ENCODE measurements at places on chromosomes 2 and 18. TPM values are rescaled to one million over a fixed set of nuclear protein-coding genes. Genes with fewer than 3 reads are reported as not detected.
A peak's percentile ranks its signal among the peaks of the same experiment; 100 is the strongest.

DNA sequence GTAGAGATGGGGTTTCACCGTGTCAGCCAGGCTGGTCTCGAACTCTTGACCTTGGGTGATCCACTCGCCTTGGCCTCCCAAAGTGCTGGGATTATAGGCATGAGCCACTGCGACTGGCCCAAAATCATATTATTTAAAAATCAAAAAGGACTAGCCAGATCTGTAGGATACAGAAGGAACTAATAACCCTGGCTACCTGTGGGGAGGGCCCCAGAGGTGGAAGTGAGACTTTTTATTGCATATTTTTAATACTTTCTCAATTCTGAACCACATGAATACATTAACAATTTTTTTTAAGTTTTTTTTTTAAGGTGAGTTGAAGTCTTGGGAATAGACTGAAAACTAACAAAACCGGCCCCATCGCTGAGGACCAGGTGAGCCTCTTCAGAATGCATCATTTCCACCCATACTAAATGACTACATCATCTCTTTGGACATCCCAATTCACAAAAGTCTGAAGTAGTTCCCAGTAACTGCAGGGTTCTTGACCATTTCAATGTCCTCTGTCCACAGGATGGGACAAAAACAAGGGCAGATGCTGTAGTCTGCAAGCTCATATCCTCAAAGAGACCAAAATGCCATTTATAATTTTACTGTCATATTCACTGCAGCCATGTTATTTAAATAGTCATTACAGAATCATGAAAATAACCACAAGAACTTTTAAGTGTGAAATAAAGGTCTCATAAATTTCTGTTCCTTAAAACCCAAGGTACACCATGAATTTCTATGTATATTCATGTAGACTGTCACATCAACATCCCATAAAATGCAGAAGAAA, 21.4 kb downstream of the RPL31 start:
- H3K27ac ChIP-seq: no peak overlapping the region
- DNase-seq: no peak
- no peaks in the 10 kb centered on the region for H3K27me3 ChIP-seq
- H3K36me3 ChIP-seq: peaks cover 27% of the 10 kb centered on the region
- H3K4me1 ChIP-seq: no peaks in the 10 kb centered on the region
- no peak overlapping the region for H3K4me3 ChIP-seq

- no peaks in the 10 kb centered on the region for H3K4me1 ChIP-seq
- H3K27ac ChIP-seq: peak overlapping the region; percentile 4
- no peaks in the 10 kb centered on the region for H3K27me3 ChIP-seq
- H3K36me3 ChIP-seq: no peaks in the 10 kb centered on the region
These were observed 205.1 kb downstream of the ARL4C start for GRCh38 chr2:234291765-234292204.

GRCh38 chr2:58221909-58222308, 19.2 kb downstream of the FANCL start:
- no peak for DNase-seq
- H3K4me3 ChIP-seq: no peak overlapping the region
- H3K27me3 ChIP-seq: no peaks in the 10 kb centered on the region
- H3K4me1 ChIP-seq: no peaks in the 10 kb centered on the region

DNA sequence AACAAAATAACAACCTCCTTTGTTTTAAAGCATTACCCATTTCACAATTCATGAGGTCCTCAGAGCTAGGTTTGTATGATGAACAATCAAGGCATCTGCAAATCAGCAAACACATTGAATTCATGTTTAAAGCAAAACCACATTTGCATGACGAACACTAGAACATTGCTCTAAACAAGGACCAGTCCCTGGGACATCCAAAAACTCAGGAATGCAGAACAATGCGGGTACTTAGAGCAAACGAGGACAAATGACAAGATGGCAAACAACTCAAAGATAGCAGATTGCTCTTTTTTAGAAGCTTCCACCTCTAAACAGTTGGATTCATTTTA, 45.7 kb upstream of the RALBP1 start:
- no peaks in the 10 kb centered on the region for H3K4me1 ChIP-seq
- no peak overlapping the region for H3K4me3 ChIP-seq
- H3K36me3 ChIP-seq: no peaks in the 10 kb centered on the region
- H3K27me3 ChIP-seq: no peaks in the 10 kb centered on the region

GRCh38 chr2:96470636-96471035, 34.5 kb downstream of the NEURL3 start:
- no peaks in the 10 kb centered on the region for H3K36me3 ChIP-seq
- DNase-seq: no peak
- peak overlapping the region; percentile 13 for H3K4me3 ChIP-seq
- H3K27ac ChIP-seq: no peak overlapping the region
- peaks cover 8% of the 10 kb centered on the region for H3K27me3 ChIP-seq

DNA sequence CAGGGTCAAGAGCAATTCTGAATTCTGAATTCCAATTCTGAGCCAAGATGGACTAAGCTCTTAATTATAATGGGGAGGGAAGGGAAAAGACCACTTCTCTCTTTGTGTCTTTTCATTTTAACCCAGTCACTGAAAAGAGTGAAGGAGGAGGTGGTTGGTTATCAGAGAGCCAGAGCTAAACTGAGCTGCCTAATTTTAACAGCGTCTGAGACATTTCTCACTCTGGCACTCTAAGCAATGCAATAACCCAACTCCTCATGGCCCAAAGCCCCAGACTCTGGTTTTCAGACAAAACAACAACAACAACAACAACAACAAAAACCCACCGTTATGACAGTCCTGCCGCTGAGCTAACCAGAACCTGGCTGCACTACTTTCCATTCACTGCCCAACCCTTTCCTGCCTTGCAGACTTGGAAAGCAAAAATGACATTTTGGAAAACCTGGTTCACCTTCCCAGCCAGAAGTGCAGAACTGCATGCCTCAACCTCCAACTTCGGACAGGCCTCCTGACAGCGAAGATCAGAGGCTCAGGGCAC, 1.0 kb downstream of the CHST10 start:
- H3K4me1 ChIP-seq: peaks cover 12% of the 10 kb centered on the region
- no peak for DNase-seq
- peak overlapping the region; percentile 75 for H3K4me3 ChIP-seq
- H3K27ac ChIP-seq: peak overlapping the region; percentile 84

DNA sequence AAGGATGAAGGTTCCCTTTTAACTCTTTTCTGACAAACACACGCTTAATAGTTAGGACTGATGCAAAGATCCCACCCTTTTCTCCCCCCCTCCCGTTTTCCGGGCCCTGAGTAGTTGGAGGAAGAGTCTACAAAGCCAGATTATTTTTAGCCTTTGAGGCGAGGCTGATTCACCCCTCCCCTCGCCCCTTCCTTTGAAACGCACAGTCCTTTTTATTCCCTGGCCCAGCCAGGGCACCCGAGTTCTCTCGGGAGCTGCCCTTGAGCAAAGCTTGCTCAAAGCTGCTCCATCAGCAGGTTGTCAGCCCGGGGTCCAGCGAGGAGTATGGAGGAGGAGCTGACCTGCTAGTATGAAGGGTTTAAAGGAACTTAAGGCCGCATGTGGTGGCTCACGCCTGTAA, 47.1 kb upstream of the SPRED2 start:
- no peak for DNase-seq
- H3K27me3 ChIP-seq: no peaks in the 10 kb centered on the region
- H3K4me3 ChIP-seq: no peak overlapping the region
- H3K4me1 ChIP-seq: no peaks in the 10 kb centered on the region
- H3K36me3 ChIP-seq: no peaks in the 10 kb centered on the region
- no peak overlapping the region for H3K27ac ChIP-seq

ALPI gene
- total RNA-seq: not detected

DLGAP1 gene
- total RNA-seq: 1.5 TPM

RHBDD1 gene
- 21.9 TPM for total RNA-seq

ITGA6 gene
- 31.0 TPM for total RNA-seq

LRATD1 gene
- 5.5 TPM for total RNA-seq

Data from sigmoid colon (tissue), 7 donors.